Panc1 (cell line): ENCODE measurements at places on chromosomes 13 and 19.

DNA sequence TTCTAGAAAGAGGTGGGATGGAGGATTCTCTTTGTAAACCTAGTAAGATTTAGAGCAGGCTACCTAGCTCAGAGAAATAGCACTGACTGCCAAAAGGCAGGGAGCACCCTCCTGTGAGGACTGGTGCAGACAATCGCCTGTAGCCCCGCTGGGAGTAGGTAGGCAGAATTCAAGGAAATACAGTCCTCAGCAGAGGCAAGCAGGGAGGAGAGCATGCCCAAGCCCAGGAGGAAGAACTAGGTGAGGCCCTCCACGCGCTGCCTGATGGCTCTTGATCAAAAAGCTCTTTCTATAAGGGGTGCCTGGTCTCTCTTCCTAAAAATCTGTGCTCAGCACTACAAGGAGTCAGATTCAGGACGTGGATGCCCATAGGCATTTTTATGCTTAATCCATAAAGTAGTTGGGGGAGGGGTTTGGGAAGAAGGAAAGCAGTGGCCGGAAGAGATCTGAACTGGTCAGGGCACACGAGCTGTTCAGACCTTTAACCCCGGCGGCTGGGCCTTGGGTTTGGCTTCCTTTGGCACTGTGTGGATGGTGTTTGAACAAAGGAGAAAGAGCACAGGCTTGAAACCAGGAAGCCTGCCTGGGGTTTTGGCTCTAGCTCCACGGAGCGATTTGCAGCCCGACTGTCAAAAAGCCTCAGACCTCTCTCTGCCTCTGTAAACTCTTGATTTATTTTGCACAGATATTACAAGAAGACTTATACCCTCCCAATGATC is 320.6 kb downstream of the FOXO1 start:
- DNase-seq = no peak

GRCh38 chr13:107534548-107534947 is 680.8 kb downstream of the LIG4 start:
- DNase-seq = no peak

DNA sequence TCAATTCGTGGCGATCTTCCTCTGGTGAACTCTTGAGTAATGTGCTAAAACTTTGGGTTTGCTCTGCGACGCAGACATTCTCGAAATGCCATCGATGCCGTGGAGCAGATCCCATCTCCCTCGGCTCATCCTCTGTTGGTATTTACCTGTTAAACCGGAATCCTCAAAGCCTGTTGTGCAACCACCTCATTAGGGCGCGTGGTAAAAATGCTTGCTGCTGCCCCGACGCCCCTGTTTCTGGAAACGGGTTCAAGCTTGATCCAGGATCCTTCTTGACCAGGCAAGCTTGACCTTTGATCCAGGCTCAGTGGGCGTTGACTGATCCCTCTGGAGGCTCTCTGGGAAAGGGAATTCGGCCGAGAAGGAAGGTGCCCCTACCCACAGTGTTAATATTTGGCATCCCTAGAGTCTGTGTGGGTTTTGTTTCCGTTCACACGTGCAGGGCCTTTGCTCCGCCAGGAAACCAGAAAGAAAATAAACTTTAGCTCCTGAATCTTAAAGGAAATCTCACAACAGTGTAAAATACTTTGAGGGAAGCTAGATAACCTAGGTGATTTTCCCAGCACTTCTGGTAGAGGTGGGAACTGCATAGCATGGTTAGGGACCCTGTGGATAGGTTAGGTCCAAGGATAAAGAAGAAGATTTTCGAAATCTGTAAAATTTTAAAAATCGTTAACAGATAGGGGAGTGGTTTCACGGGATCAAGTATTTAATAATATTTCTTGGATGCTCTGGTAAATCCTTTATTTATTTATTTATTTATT is 1.1 kb downstream of the LSM14A start:
- DNase-seq = no peak

- no peak for DNase-seq
Observed at GRCh38 chr19:43784241-43784980, 3.6 kb upstream of the KCNN4 start.

DNA sequence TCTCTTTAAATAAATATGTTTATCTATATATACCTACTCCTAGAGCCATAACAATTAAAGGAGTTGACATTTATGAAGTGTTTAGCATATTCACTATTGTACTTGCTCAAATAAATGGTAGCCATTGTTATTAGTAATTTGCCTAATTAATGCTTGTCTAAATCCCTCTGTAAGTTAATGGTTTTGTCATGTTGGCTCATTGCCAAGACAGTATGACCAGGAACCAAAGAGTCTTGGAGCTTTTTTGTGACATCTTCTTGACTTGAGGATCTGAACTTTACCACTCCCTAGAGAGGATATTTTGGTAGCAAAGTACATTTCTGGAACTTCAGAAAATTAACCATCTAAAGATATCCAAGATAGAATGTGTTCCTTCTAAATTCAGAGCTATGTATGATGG is 15.5 kb downstream of the FRY start:
- no peak for DNase-seq

- DNase-seq = no peak
Observed at GRCh38 chr13:108560093-108560492, 69.3 kb upstream of the MYO16 start.

DNA sequence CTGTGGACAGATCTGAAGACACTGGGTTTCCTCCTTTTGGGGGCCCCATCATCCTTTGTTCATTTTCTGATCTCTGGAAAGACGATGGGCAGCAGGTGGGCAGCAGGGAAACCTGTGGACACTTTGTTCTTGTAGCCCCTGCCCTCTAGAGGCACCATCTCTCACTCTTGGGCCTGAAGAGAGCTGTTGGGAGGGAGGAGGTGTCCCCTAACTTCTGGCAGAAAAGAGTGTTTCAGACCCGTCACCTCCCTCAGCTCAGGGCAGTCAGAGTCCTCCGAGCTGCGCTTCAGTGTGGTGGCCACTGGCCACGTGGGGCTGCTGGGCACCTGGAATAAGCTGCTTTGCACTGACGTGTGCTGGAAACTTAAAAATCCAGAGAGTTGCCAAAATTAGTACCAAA is 26.9 kb upstream of the RNF17 start:
- no peak for DNase-seq

DNA sequence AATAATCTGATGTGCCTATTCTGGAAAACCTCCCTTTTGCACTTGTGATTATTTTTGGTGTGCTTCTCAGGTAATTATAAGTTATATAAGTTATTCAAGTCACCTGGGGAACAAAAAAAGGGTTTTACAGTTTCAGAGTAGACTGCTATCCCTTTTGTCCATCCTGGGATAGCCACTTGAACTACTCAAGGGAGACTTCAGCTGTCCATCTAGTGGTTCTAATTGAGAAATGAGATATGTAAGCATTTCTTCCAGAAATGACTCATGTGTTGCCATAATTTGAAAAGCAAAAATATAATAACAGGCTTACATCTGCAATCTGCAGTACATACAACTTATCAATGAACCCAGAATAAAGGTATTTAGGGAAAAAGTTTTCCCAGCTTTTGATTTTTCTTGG is 20.4 kb downstream of the UBL3 start:
- no peak for DNase-seq

- no peak for DNase-seq
Observed at GRCh38 chr13:28526876-28527275, 31.9 kb upstream of the FLT1 start.

DNA sequence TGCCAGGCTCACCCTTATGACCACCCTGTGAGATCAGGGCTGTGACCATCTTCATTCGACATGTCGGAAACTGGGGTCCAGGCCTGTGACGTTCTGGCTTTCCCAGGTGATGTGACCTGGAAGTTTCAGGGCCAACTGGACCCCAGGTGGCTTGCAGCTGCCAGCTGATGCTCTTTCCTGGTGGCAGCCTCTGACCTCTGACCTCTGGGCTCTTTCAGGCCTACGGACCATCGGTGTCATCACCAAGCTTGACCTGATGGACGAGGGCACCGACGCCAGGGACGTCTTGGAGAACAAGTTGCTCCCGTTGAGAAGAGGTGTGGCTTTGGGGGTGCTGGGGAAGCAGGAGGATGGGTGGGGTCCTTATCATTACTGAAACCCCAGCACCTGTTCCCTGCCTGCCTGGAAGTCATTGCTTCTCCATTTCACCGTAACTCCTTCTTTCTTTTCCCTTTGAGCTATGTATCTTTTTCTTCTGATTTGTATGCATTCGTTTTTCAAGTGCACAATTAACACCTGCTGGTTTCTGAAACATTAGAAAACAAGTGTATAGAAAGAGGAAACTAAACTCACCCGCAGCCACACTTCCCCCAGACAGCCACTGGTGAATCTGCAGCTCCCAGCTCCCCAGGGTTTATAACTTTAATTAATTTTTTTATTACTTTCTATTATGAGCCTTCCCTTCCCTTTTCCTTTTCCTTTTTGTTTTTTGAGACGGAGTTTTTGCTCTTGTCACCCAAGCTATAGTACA is 58.9 kb downstream of the TMED1 start:
- no peak for DNase-seq

DNA sequence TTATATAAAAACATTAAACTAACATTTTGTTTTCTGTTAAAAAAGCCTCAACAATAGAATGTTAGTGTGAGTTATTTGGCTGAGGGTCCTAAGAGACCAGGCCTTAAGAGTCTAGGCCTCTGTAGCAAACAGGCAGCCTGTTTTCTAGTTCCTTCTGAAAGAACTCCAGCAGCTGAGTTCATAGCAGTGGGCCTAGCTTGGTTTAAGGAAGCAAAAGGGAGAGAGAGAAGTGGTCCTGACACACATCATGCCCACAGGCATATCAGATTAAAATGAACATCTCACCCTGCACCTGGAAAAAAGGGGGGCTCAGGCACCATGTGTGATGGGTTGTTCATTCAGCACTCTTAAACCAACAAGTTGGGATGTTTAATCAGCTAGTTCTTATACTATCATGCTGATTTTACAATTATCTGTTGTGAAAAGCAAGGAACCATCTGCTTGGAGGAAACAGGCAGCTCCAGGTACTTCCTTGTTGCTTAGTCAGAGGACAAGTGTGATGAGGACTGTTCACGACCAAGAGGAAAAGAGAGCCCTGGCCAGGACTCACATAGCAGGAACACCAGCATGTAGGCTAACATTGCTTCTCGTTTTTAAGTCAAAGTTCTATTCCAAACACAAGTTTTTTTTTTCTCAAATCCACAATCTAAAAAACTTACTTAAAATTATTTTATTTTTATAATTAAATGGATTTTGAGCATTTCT is 81.3 kb upstream of the FRY start:
- no peak for DNase-seq

- no peak for DNase-seq
Observed at GRCh38 chr13:105207572-105208293, 1327.7 kb downstream of the EFNB2 start.

DNA sequence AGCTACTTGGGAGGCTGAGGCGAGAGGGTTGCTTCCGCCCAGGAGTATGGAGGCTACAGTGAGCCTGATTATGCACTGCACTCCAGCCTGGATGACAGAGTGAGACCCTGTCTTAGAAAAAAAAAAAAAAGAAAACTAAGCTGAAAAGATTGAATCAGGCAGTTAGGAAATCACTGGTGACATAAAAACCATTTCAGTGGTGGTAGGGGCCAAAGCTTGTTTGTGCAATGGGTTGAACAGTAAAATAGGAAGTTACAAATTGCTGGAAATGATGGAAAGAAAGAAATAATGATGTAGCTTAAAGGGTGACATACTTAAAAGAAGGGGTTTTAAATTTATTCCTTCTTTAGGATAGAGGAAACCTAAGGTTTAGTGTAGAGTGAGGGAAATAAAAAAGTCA is 4.8 kb upstream of the OXGR1 start:
- DNase-seq = no peak

DNA sequence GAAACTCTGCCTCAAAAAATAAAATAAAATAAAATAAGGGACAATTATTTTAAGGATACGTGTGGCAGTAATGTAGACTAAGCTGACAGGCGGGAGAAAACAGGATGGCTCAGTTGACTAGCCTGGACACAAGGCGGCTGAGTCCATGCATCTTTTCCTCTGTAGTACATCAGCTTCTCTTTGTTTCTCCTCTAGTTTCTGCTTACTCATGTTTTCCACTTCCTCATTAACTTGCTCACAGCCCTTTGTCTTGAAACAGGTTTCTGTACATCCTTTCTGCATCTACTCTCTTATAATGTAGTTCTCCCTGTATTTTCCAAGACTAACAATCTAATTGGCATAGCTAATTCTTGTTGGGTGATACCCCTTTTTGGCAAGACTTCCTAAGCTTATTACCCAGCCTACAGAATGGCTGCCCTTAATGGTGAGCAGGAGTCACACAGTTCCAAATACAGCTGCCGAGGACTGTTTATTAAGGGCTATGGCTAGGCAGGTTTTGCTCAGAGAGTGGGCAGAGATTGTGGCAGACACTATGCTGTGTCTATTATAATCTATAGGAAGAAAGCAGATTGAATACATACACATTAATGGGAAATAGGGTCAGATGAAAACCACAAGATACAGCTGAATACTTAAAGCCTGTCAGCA is 58.7 kb upstream of the KLF5 start:
- DNase-seq = no peak

GRCh38 chr13:47258384-47258783 is 361.5 kb upstream of the HTR2A start:
- no peak for DNase-seq

DNA sequence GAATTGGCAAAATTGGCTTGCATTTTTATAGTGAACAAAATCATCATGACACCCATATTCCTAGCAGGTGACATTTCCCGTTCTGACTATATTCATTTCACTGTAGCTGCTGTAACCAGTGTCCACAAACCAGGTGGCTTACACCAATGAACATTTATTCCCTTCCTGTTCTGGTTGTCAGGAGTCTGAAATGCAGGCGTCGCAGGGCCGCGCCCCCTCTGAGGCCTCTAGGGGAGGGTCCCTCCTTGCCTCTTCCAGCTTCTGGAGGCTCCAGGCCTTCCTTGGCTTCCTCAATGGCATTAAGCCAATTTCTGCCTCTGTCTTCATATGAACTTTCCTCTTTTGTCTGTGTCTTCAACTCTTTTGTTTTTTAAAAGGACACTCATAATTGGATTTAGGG is 6.5 kb upstream of the RLN3 start:
- DNase-seq = no peak

GRCh38 chr13:40803316-40803715 is 13.9 kb downstream of the SLC25A15 start:
- no peak for DNase-seq

DNA sequence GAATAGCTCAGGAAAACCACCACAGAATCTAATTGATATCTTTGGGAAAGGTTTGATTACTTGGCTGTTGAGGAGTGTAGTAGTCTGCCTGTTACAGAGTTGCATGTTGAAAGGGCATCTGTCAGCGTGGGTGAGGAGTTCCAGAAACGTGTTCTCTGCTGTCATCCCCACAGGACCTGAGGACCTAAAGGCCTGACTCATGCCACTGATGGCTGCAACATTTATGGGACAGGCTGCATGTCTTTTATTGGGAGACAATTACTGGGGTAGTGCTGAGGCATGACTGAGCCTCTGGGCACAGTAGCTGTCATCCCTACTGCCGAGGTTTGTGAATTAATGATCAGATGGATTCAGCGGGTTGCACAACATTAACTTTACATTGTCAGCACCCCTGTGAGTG is 525.9 kb downstream of the GPC6 start:
- no peak for DNase-seq
